Stimulated activated CD8-positive, alpha-beta memory T cell treated with anti-CD3 and anti-CD28 coated beads, Interleukin-15, amount 100 ng/mL, for 1 hour (primary cell): ENCODE measurements at places on chromosomes 3 and 15.

GRCh38 chr15:81174125-81174791 lies 22.4 kb upstream of the IL16 start:
- no peak for DNase-seq

DNA sequence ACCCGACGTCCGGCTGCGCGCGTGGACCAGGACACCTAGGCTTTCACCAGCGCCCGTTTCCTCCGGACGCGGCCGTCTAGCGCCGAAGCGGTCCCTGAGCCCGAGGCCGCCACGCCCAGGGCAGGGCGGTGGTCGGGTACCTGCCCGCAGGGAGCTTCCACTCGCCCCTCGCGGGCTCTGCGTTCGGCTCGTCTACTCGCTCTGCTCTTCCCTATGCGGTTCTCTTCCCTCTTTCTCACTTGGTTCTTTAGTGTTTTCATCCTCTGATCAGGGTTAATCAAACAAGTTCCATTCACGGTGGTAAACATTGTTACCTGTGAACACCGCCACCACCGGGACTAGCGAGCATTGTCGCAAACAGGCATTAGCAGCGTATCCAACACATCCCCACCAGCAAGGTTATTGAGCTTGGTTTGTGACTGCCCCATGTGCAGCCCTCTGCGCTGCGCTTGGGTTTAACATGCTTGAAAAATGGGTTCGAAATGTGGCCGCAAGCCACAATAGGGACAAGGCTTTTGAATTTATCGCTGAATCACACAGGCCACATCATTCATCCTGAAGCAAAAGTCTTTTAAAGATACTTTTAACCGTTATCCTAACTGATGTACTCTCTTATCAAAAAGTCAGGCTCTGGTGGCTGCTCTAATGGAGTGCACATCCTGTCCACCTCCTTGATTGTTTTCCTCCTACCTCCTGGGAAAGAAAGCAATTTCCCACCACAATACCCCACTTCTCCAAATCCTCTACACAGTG lies 843 bp upstream of the CD47 start:
- no peak for DNase-seq

DNA sequence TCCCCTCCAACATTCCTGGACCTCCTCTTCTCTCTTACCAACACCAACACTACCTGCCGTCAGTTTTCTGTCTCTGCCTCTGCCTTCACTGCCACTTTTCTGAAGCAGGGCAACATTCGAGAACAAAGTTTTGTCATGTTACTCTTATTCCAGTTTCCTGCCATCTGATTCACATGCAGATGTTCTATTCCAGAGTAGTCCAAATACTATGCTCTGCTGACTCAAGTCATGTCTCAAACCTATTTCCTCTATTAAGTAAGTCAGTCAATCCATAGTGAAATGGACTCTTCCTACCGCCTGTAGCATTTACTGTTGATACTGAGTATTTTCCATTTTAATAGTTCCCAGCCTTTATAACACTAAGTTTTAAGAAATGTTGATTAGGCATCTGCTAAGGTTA lies 43.4 kb downstream of the ESYT3 start:
- no peak for DNase-seq

DNA sequence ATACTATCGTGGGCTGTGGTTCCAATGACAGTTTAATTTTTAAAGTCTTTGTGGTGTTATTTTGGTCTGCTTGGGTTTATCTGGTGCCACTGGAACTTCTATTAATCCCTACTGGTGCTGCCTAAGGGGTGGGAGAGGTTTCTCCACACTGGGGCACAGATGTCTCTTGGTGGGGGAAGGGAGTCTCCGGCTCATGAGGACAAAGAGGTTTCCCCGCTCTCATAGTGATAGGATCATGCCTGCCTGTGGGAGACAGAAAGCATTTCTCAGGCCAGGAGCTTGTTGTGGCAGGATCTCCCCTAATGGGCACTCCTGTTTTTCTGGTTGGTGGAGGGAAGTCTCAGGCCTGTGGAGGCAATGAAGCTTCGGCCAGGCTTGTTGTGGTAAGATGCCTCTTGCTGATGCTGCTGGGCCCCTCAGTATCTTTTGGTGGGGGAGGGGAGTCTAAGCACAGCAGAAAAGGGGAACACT lies 84.3 kb upstream of the THRB start:
- DNase-seq, result no peak

DNA sequence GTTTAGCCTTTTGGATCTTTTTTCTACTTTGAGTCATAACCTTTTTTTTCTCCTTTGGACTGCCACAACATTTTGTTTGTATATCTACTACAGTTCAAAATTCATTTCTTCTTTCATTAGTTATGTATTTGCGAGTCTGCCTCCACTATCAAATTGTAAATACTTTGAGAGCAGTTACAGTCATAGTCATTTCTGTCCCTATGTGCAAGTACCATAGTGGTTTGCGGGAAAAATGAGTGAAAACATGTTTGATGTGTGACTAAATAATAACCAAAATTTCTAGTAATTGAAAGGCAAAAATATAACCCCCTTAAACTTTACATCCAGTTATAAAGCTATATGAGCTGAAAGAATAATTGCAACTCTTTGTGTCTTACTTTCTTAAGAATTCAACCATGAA lies 45.8 kb upstream of the CCDC50 start:
- DNase-seq, result no peak

DNA sequence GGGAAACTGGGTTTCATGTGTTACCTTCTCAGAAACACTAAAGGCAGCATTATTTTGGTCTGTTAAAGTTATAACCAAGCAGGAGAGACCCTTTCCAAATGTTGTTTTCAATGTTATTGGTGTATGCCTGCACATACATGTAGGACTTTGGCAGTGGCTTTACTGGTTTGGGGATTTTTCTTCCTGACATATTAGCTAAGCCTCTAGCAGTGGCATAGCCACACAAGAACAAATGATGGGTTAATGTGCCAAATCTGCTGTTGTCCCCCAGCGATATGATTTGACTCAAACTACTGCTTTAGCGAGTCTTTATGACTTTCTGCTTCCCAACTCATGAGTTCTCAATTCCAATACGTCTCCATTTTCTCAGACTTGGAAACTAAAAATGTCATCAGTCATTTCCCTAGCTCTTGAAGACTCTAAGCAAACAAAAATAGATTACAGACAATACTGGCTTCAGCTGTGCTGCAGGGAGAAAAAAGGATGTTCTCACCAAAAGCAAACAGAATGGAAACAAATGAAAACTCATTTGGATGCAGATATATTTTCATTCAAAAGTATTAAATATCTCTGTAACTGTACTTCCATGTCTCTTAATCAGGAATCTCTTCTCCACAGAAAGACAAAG lies 29.6 kb downstream of the TPM1 start:
- DNase-seq, result no peak

DNA sequence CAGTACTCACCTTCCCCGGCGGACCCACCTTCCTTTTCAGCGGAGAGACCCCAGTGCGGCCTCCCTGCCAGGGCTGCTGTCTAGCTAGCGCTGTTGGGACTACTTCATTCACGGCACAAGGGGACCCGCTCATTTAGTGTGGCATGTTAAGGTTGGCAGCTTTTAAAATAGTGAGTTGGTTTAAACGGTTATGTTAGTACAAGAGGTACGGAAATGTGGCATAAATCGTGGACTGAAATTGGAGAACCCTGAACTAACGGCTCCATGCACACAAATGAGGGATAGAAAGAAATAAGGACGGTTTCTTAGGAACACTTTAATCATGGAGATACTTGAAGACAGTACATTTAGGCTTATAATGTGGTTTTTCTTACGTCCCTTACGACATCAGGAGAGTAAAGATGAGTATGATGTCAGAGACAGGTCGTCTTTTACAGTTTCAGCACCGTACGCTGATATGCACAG lies 752 bp downstream of the CEP63 start:
- no peak for DNase-seq
